ENCODE measurements at places on chromosomes 12 and 14.
A peak's percentile ranks its signal among the peaks of the same experiment; 100 is the strongest.

GRCh38 chr14:55448141-55448614 is 7.8 kb upstream of the TBPL2 start:
- peak; percentile 66 for DNase-seq

DNA sequence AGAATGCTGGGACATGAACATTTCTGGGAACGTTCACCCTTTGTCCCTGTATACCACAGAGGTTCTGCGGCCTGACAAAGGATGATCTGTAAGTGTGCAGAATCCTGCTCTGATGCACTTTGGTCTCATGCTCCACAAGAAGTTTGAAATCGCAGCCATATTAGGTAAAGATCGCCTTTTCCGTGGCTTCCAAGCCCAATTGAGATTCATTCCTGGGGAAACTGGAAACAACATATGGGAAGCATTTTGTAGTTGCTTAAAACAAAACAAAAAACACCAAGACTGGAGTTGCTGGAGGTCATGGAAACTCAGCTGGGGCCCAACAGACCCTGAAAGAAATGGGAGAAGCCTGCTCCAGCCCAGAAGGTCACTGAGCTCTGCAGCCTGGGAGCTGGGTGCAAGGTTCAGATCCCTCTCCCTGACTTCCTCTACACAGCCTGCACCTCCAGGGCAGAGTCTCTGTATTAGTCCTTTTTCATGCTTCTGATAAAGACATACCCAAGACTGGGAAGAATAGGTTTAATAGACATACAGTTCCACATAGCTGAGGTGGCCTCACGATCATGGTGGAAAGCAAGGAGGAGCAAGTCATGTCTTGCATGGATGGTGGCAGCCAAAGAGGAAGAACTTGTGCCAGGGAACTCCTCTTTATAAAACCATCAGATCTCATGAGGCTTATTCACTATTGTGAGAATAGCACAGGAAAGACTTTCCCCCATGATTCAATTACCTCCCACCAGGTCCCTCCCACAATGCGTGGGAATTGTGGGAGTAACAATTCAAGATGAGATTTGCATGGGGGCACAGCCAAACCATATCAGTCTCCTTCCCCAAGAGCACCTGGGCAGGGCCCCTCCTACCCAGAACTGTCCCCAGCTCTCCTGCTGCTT is 60.8 kb upstream of the CHGA start:
- DNase-seq: no peak

- DNase-seq: peak; percentile 42
Measured at GRCh38 chr12:55652352-55652751, 15.7 kb downstream of the OR10P1 start.

DNA sequence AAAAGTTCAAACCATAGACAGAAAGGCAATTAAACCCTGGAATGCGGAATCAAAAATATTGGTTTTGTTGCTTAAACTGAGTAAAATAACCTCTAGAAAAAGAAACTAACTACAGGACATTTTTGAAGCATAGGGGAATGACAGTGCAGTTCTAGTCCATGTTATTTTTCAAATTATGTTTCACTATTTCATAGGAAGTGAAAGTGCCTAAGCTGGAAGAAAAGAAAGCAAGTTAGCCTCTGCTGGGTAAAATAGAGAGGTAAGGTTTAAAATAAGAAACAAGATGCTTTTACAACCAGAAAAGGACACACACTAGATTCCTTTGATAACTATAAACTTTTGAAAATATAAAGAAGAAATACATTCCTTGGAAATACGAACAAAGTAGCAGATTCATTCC is 1.1 kb downstream of the CLECL1 start:
- DNase-seq: no peak

DNA sequence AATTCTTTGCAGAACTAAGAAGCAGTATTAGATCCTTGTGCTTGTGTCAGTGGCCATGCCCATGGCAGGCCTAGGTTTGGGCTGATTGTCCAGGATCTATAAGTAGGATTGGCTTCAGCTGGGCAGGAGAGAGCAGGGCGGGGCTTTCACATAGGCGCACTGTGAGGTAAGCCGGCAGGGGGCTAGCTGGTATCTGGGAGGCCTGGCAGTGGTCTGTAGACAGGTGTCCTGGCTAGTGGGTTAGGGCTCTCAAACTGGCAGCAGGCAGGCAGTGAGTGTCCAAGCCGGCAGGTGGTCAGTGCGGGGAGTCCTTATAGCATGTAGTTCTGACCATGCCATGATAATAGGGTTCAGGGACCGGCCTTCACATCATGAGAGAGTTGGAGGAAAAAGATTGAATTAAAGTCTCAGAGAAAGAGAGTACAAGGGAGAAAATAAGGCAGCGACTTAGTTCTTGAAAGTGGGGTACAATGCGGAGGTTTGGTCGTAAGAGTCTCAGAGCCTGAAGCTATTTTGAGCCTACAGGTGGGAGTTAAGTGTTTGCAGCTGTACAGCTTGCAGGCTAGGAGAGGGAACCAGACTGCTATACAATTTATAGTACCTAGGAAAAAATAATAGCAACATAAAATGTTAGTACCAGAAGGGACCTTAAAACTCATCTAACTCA is 137.4 kb downstream of the TPH2 start:
- DNase-seq: no peak

- no peak for DNase-seq
Measured at GRCh38 chr14:35045798-35046047, 349 bp upstream of the FAM177A1 start.

DNA sequence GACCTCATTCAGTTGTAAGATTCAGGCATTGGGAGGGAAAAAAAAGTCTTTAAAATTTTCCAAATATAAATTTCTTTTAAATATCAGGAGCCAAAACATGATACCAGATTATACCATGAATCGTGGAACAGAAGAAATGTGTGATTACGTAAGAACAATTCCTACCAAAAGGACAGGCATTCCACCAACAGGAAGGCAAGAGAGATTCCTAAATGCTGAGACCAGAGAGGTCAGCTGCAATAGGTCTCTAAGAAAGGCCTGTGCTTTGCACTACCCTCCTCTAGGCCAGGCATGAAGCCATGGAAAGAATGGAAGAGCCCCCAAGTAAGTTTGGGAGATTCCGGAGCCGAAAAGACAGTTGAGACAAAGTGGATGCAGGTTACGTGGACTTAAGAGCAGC is 83.7 kb downstream of the PTGER2 start:
- no peak for DNase-seq

DNA sequence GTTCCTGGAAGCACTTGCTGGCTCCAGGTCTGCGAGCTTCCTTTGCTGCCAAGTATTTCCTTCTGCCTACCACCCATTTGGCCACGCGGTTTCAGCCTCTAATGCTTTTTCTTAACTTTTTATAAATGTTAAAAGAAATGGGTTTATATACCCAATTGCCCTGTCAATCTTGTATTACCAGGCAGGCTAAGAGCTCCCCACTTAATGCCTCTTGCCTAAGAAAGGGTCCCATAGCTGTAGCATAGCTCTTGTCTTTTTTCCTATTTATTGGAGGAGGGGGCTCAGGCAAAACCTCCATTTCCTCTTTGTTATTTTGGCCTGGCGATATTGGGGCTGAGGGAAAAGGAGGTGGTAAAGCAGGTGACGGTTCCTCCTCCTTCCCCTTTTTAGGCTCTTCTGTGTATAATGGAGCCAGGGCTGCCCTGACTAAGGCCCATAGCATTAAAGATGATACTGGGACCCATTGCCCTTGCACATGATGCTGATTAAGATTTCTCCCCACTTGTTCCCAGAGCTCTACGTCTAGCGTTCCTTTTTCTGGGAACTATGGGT is 21.6 kb upstream of the BLTP3B start:
- DNase-seq: no peak

- no peak for DNase-seq
Measured at GRCh38 chr14:33491112-33491511, 459.8 kb downstream of the EGLN3 start.
